DMS 273 treated with DMSO at 0.1 percent for 48 hours (cell line): ENCODE measurements at places on chromosomes 1 and 21.

GRCh38 chr1:16073490-16074119 is at the start of gene FAM131C:
FAM131C (minus strand) TSS chr1:16073651; CDS start chr1:16073442, 209 bp downstream.
- DNase-seq, result no peak

GRCh38 chr1:229190057-229190575 is 80.8 kb upstream of the RAB4A start:
- DNase-seq, result no peak

DNA sequence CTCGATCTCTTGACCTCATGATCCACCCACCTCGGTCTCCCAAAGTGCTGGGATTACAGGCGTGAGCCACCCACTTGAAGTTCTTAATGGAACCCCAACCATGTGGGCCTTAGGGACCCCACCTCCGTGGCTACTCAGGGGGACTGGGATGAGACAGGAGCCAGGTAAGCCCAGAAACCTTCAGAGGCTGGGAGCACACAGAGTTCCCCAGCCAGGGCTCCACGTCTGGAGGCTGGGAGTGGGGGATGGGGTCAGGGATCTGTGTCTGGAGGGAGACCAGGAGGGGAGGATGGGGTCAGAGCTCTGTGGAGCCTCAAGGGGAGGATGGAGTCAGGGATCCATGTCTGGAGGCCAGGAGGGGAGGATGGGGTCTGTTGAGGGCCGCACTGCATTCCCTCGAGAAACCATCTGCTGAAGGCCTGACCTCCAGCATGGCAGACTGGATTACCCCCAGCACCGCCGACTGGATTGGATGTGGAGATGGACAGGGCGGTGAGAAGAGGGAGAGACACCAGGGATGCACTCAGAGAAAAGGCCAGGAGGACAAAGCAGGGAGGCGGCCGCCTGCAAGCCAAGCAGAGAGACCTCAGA is 2.1 kb upstream of the FTCD start:
- no peak for DNase-seq

DNA sequence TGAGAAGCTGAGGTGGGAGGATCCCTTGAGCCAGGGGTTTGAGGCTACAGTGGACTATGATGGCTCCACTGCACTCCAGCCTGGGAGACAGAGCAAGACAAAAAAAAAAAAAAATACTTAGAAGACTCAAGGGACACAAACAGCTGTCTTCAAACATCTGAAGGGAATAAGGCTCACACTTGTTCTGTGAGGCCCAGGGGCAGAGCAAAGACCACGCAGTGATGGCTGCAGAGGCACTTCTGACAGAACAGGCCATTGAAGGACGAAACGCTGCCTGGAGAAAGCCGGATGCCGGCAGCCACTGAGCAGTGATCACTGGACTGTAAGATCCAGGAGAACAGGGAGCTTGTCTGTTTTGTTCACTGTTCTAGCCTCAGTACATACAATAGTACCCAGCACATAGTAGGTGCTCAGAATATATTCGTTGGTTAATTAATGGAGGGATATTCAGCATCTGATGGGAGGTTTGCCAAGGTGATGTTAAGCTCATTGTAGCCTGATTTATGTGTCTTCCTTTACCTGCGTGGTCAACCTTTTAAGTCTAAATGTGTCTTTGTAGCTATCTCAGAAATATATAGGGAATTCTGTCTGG is 12.1 kb upstream of the NDC1 start:
- DNase-seq, result no peak

- DNase-seq, result no peak
These were observed 462.3 kb downstream of the OMA1 start for GRCh38 chr1:58084266-58084665.

- DNase-seq, result no peak
These were observed 59.1 kb downstream of the EIF4G3 start for GRCh38 chr1:21117597-21118001.

GRCh38 chr21:14766241-14766640 is 220.1 kb upstream of the SAMSN1 start:
- no peak for DNase-seq

DNA sequence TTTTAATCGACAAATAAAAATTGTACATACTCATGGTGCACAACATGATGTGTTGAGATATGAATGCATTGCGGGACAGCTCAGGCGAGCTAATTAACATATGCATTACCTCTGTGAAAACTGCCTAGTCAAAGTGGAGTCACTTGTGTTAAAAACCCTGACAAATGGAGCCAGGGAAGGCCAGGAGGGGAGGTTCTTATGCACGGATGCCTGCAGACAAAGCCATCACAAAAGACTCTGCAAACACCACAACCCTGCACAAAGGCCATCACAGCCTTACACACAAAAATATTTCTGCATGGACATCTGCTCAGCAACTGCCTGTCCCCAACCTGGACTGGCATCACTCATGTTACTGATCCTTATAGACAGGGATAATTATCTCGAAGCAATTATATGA is 204.4 kb upstream of the AJAP1 start:
- DNase-seq, result no peak
